Activated CD8-positive, alpha-beta T cell treated with anti-CD3 and anti-CD28 coated beads for 36 hours (primary cell): ENCODE measurements at places on chromosomes 7 and 10. TPM values are rescaled to one million over a fixed set of nuclear protein-coding genes. Genes with fewer than 3 reads are reported as not detected.
A peak's percentile ranks its signal among the peaks of the same experiment; 100 is the strongest.

MAGI2 gene
- total RNA-seq, result 0.09 TPM

GRCh38 chr10:81909453-81909852, 34.5 kb downstream of the NRG3 start:
- H3K27me3 ChIP-seq, result no peaks in the 10 kb centered on the region
- H3K4me1 ChIP-seq, result no peaks in the 10 kb centered on the region
- H3K36me3 ChIP-seq, result no peaks in the 10 kb centered on the region
- no peak for DNase-seq
- H3K27ac ChIP-seq, result no peak overlapping the region

GRCh38 chr7:135772639-135773222, 24.1 kb upstream of the FAM180A start:
- H3K27me3 ChIP-seq, result peaks cover 2% of the 10 kb centered on the region
- H3K27ac ChIP-seq, result peak overlapping the region; percentile 45
- H3K4me3 ChIP-seq, result no peak overlapping the region
- no peaks in the 10 kb centered on the region for H3K4me1 ChIP-seq
- DNase-seq, result no peak
- no peaks in the 10 kb centered on the region for H3K36me3 ChIP-seq

ZNF467 gene
- total RNA-seq, result not detected

SORBS1 gene
- 0.13 TPM for total RNA-seq

DNA sequence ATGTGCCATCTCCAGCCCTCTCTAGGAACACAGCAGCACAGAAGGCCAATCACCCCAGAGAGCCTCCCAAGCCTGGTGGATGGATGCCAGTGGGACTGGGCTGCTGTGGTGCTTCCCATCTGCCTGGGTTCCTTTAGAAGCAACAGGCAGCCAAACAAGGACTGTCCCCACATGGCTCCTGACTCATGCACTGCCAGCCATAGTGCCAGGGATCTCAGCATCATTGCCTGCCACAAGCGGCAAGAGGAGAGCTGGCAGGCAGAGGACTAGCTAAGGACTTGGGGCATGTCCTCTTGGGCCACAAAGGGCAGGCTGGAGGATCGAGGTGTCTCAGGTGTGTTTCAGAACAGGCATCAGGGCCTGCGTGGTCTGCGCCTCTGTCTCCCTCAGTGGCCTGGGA, 23.4 kb upstream of the FIGNL1 start:
- no peaks in the 10 kb centered on the region for H3K36me3 ChIP-seq
- no peak for DNase-seq
- peaks cover 3% of the 10 kb centered on the region for H3K4me1 ChIP-seq

EIF4EBP2 gene
- total RNA-seq, result 23.5 TPM

DNA sequence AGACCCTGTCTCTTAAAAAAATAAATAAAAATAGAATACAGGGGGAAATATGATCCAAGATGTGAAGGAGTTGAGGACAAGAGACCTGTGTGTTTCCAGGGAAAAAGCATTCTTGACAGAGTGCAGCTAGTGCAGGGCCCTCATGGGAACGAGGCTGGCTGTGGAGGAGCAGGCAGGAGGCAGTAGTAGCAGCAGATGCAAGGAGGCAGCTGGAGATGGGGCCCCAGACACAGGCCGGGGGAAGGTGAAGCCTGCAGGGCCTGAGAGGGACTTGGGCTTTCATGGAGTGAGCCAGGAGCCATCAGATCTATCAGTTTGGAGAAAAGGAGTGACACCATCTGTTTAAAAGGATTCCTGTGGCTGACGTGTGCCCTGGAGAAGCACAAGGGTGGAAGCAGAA, 71.4 kb upstream of the ZNF438 start:
- H3K4me1 ChIP-seq, result peaks cover 24% of the 10 kb centered on the region
- H3K4me3 ChIP-seq, result no peak overlapping the region
- H3K27ac ChIP-seq, result no peak overlapping the region
- no peaks in the 10 kb centered on the region for H3K36me3 ChIP-seq

GRCh38 chr7:18535810-18536415, 40.4 kb downstream of the HDAC9 start:
- H3K4me3 ChIP-seq, result no peak overlapping the region
- no peaks in the 10 kb centered on the region for H3K36me3 ChIP-seq
- H3K4me1 ChIP-seq, result peaks cover 16% of the 10 kb centered on the region
- H3K27me3 ChIP-seq, result no peaks in the 10 kb centered on the region

DNA sequence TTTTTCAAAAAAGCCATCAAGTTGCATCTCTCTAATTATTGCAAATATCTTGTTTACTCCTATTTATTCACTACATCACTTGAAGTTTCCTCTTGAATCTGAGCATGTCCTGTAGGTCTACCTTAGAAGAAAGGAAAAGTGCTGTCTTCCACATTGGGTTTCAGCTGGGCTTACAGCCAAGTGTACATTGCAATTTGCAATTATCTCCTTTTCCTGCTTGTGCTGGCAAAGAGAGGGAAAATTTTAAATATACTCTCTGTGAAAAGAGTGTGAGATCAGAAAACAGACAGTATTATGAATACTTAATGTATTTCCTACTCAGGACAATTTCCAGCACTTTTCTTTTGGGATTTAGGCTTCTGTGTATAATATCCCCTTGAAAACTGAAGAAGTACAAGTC, 839.7 kb downstream of the CNTNAP2 start:
- no peak for DNase-seq
- no peaks in the 10 kb centered on the region for H3K4me1 ChIP-seq
- H3K27me3 ChIP-seq, result no peaks in the 10 kb centered on the region
- H3K36me3 ChIP-seq, result no peaks in the 10 kb centered on the region
- no peak overlapping the region for H3K4me3 ChIP-seq
- H3K27ac ChIP-seq, result no peak overlapping the region

PRXL2A gene
- 21.0 TPM for total RNA-seq

DNA sequence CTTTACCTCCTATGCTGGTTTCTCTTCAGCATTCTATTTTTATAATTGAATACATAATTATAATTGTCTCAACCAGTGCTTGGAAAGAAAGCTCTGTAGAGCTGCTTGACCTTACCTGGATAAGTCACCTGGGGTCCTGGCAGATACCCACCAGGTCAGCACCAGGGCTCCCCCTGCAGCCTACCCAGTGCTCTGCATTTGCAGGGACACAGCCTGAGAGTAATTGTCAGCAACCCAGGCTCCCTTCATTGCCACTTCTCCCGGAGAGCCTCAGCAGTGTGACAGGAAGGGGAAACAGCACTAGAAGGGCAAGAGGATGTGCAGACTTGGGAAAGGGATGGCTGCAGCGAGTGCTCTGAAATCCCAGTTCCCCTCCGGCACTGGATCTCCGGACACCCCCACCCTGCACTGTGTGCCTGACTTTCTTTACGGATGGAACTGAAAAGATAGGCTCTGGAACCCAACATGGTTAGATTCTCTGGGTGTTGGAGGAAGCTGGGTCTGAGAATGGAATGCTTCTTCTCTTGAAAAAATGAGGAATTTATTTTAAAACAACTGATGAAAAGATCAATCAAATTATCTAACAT, 11.4 kb upstream of the PAX4 start:
- H3K4me1 ChIP-seq, result no peaks in the 10 kb centered on the region
- H3K27ac ChIP-seq, result no peak overlapping the region
- no peak overlapping the region for H3K4me3 ChIP-seq

GNAT3 gene
- total RNA-seq, result not detected

- H3K4me3 ChIP-seq, result no peak overlapping the region
- no peak for DNase-seq
- H3K27ac ChIP-seq, result no peak overlapping the region
- no peaks in the 10 kb centered on the region for H3K36me3 ChIP-seq
Measured at GRCh38 chr10:11449761-11450160, 161.7 kb downstream of the USP6NL start.

DNA sequence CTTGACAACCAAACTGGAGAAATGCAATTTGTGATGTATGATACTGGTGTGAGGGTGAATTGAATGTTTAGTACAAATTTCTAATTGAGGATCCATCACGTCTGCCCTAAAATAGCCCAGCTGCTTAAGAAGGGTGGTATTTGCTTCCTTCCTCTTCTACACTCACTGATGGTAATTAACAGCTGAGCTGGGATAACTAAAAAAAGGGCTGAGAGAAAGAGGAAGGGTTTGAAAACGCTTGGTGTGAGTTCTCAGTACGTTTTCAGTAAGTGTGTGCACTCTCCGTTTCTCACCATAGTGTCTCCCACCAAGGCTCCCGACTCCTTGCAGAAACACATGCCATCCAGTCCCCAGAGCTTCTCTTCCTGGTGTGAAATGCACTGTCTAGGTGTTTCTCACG, 54.3 kb downstream of the MAP3K8 start:
- H3K36me3 ChIP-seq, result no peaks in the 10 kb centered on the region
- no peak overlapping the region for H3K27ac ChIP-seq
- peaks cover 27% of the 10 kb centered on the region for H3K4me1 ChIP-seq
- no peaks in the 10 kb centered on the region for H3K27me3 ChIP-seq
- H3K4me3 ChIP-seq, result no peak overlapping the region
- no peak for DNase-seq

GARIN1A gene
- total RNA-seq, result 0.25 TPM

MMP21 gene
- total RNA-seq, result not detected

DNA sequence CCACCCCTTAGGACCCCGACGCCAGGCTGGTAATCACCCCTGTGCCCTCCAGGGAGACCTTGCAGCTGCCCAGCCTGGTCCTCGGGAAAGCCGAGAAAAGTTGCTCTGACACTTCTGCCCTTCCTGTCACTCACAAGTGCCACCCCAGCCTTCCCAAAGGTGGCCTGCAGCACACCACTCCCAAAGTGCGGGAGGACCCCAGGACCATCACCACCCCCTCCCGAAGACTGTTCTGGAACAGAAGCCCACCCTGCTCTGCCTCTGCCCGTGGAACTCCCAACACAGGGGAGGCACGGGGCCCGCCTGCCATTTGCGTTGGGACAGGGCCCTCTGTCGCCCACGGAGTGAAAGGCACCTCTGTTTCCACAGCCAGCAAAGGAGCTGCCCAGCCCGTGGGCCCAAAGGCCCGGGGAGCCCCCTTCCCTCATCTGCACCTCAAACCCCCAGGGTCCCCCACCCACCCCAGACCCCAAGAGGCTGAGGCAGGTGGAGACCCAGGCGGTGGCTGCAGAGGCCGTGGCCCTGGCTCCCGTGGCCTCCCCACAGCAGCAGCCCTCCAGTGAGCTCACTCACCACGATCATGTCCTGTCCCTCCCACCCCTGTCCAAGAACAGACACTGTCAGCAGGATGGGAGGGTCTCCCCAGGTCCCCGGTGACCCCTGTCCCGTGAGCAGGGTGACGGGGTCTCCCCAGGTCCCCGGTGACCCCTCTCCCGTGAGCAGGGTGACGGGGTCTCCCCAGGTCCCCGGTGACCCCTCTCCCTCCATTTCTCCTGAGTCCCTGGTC, 47.8 kb upstream of the PPP2R2D start:
- H3K36me3 ChIP-seq, result no peaks in the 10 kb centered on the region
- no peak overlapping the region for H3K27ac ChIP-seq
- no peak for DNase-seq
- H3K27me3 ChIP-seq, result no peaks in the 10 kb centered on the region
- no peak overlapping the region for H3K4me3 ChIP-seq

TSPAN33 gene
- 9.3 TPM for total RNA-seq

- H3K27me3 ChIP-seq, result no peaks in the 10 kb centered on the region
- no peaks in the 10 kb centered on the region for H3K4me1 ChIP-seq
- H3K36me3 ChIP-seq, result no peaks in the 10 kb centered on the region
- no peak overlapping the region for H3K4me3 ChIP-seq
- DNase-seq, result no peak
Measured at GRCh38 chr7:51680594-51681399, 364.2 kb upstream of the COBL start.

EFCAB10 gene
- not detected for total RNA-seq

DNA sequence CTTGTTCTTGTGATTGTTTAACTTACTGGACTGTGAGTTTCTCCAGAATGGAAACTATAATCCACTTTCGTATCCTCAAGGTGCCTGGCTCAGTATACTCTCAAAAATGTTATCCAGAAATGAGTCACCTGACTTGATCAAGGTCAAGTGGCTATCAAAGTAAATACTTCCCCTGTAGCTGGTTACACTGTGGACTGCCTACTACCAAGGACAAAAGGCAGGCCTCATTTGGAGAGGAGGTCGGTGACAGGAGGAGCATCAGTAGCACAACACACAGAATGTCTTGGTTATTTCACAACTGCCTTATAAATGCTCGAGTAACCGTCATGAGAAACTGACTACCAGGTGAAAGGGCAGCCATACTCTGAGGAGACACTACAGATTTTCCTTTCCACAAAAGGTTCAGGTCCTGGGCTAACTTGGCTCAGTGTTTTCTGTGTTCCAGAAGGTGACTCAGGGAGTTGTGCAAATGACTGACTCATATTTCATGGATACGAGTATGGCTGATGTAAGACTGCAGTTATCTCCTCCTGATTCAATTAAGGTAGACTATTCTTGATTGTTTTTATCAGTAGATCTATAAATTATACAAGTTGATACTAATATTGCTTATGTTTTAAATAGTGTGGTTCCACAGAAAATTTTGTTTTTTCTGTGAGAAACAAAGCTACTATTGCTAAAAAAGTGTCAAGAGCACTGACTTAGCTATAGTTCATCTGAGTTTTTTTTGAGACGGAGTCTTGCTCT, 4.2 kb upstream of the CCNY start:
- no peak overlapping the region for H3K4me3 ChIP-seq
- no peak for DNase-seq
- H3K27ac ChIP-seq, result no peak overlapping the region

DNA sequence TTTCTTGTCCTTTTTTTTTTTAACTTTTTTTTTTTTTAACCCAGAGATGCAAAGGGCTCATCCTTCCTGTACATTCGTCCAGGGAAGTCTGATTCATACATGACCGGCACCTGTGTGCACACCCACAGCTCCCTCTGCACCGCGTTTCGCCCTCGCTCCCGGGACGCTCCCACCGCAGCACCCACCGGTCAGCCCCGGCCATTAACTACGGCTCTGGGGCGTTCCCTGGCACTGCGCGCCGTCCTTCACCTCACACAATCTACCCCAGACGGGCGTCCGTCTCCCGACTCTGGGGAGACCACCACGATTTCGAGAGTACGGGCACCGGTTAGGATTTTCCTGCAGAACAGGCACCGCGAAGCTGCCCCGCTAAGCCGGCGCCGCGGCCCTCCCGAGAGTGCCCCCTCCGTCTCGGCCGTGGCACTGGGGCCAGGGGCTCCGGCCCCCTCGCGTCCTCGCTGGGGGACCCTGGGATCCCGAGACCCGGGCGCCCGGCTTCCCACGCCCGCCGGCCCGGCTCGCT, 452 bp downstream of the ATE1 start:
- peaks cover 7% of the 10 kb centered on the region for H3K36me3 ChIP-seq
- peak; percentile 49 for DNase-seq
- H3K27ac ChIP-seq, result peak overlapping the region; percentile 85
- H3K4me1 ChIP-seq, result peaks cover 21% of the 10 kb centered on the region
- no peaks in the 10 kb centered on the region for H3K27me3 ChIP-seq

- no peak overlapping the region for H3K4me3 ChIP-seq
- H3K27me3 ChIP-seq, result peaks cover 16% of the 10 kb centered on the region
- H3K27ac ChIP-seq, result no peak overlapping the region
- H3K4me1 ChIP-seq, result no peaks in the 10 kb centered on the region
Measured at GRCh38 chr10:14971867-14972448, 12.8 kb downstream of the MEIG1 start.

GRCh38 chr10:36559412-36560400, 565.7 kb upstream of the ANKRD30A start:
- no peaks in the 10 kb centered on the region for H3K4me1 ChIP-seq
- H3K27ac ChIP-seq, result no peak overlapping the region
- H3K27me3 ChIP-seq, result no peaks in the 10 kb centered on the region
- DNase-seq, result no peak
- H3K4me3 ChIP-seq, result no peak overlapping the region

GRCh38 chr10:23094786-23095403, 484 bp upstream of the MSRB2 start:
- DNase-seq, result no peak
- peak overlapping the region; percentile 71 for H3K4me3 ChIP-seq
- no peaks in the 10 kb centered on the region for H3K36me3 ChIP-seq
- peaks cover 20% of the 10 kb centered on the region for H3K4me1 ChIP-seq
- H3K27me3 ChIP-seq, result no peaks in the 10 kb centered on the region
